ENCODE measurements at places on chromosomes 12 and 14.

- no peak for DNase-seq
Observed at GRCh38 chr14:99258341-99258861, 13.6 kb downstream of the BCL11B start.

- no peak for DNase-seq
Observed at GRCh38 chr12:47939009-47939601, 24.3 kb upstream of the TMEM106C start.

DNA sequence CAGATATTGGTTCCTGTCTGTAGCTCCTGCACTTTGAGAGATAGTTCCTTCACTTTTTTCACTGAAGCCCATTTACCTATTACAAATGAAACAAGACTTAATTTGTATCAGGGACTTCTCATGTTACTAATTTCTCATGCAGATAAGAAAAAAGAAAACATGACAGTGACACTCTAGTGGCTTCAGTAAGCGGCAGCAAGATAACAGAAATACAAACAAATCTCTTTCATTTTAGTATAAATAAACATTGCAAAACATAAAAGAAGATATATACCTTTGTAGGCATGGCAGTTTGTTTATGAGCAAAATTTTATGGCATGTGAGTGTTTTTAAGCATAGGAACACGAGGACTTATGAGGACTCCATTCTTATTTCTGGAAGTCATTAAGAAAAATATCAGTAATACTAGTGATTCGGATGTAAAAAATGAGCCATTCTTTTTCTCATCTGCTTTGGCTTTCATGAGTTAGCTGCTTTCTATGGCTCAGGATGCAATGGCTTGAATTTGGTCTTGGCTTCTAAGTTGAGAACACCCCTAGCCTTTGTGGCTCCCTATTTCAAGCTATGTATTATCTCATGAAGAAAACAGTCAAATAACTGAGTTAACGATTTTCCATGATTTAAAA, 310.1 kb upstream of the RGS6 start:
- DNase-seq: no peak

- DNase-seq: no peak
Observed at GRCh38 chr14:67331368-67332125, 28.1 kb downstream of the ATP6V1D start.

DNA sequence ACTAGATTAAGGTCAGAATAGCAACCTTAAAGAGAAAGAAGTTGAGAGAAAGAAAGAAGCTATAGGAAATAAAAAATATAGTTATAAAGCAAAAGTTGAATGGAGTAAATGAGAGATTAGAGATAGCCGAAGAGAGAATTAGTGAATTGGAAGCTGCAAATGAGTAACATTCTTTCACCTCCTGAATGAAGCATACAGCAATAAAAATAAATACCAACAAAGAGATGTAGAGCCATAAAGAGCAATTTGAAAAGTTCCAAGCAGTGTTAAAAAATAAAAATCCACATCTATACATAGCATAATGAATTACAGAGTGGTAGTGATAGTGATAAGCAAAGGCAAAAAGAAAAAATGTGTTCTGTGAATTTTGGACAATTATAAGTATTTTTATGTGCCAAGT, 177.9 kb downstream of the VRK1 start:
- DNase-seq: no peak

DNA sequence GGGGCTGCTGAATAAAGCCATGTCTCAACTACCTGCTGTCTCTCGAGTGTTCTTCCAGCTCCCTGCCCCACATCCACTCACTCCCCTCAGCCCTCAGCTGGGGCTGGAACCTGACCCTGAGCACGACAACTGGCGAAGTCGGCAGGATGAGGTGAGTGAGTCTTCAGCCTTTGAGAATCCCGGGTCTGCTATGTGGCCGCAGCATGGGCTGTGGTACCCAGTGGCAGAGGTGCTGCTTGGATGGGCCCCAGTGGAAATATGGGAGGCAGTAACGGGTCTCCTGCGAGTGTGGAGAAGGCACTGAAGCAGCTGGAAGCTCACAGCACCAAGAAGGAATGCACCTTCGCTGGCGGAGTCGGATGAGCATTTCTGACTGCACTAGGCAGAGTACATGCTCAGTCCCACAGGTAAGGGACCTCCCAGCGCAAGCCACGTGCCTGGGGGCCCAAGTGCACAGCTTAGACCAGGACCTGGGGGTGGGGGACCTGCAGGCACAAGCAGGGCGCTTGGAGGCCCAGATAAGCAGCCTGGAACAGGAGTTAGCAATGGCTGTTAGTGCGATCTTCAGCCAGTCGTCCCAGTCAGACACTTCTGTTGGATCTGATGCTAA, 95.5 kb upstream of the TMPO start:
- DNase-seq: no peak

- DNase-seq: no peak
Observed at GRCh38 chr12:12686925-12687324, 9.1 kb downstream of the GPR19 start.

DNA sequence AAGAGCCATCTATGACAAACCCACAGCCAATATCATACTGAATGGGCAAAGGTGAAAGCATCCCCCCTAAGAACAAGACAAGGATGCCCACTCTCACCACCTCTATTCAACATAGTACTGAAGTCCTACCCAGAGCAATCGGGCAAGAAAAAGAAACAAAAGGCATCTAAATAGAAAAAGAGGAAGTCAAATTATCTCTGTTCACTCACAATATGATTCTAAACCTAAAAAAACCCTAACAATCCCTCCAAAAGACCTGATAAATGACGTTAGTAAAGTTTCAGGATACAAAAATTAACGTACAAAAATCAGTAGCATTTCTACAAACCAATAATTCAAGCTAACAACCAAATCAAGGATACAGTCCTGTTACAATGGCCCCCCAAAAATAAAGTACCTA, 26.9 kb downstream of the MDM1 start:
- DNase-seq: no peak

DNA sequence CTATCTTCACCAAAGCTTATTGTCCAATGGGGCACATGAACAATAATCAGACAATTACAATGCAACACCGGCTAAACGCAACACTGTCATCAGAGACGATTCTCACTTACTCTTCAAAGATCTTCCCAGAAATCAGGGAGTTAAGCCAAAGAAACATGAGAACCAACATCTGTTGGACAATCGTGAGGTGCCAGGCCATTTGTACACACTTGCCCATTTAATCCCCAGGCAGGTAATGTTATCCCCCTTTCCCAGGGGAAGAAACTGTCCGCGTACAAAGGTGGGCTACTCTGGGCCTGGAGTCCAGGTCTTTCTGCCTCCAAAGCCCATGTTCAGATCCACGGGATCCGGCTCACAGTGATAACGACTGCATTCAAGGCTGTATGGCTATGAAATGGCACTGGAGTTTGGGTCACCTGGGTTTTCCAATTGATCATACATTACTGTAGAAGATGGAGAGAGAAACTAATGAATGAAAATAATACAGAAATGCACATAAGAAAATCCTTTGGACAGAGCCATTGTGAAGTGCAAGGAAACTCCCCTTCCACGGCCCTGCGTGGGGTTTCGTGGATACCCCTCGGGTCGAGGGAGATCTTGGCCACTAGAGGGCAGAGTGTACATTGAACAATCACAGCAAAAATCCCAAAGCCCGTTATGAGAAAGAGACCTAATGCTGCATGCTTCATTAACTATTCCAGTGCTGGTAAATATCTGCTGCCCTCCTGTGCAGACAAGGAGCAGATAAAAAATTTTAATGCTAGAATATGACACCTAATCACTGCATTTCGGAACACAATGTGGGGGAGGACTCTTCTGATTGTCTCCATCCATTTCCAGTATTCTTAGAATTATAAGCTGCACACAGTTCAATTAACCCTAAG, 111.4 kb downstream of the EGLN3 start:
- DNase-seq: peak; percentile 50

- no peak for DNase-seq
Observed at GRCh38 chr14:62409626-62410300, 635.5 kb downstream of the KCNH5 start.

GRCh38 chr12:55933169-55933798, 2.3 kb downstream of the DGKA start:
- DNase-seq: no peak

DNA sequence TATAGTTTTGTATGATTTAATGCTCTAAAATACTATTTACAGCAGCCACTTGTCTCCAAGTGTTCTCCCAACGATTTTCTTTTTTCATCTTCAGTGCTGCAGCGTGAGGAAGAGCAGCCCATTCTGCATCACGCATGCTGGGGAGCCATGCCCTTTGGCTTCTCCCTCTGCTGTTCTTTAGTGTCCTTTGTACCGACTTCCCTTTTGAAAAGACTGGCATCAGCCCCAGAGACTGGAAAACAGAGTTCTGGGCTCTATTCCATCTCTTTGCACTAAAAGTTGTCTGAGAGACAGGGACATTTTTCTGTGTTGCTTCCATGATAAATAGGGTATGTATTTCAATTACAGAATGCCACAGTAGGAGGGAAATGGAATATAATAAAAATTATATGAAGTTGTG, 105.1 kb downstream of the RERG start:
- DNase-seq: peak; percentile 67

GRCh38 chr14:98798099-98798498, 473.9 kb downstream of the BCL11B start:
- no peak for DNase-seq

- DNase-seq: no peak
Observed at GRCh38 chr12:5873281-5873919, 71.7 kb downstream of the ANO2 start.

DNA sequence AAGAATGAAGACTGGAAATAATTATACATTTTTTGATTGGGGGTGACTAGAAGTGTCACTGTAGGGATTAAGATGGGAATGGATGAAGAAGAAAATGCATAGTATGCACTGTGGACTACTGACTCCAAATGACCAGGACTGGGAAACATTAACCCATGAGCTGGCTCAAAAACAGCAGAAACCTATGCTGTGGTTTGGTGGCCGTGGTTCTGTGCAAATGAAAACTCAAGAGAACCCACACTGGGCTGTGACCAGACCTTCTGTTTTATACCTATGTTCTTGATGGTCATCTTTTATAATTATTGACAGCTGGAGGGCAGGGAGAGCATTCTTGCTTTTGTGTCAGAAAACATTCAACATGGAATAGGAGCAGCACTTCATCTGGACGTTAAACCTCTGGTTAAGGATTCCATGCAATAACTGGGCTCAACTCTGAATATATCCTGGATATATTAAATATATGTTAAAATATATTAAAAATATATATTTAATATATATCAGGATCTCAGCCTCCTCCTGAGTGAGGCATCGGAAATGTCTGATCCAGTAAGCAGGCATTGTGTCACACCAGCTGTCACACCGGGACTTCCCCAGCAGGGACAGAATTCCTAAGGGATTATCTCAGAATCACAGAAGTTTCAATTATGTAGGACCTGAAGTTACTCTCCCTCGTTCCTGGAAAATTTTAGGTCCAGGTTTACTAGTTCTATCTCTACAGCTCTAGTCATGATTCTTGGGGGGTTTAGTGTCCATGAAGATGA, 48.5 kb downstream of the BBS10 start:
- DNase-seq: no peak

DNA sequence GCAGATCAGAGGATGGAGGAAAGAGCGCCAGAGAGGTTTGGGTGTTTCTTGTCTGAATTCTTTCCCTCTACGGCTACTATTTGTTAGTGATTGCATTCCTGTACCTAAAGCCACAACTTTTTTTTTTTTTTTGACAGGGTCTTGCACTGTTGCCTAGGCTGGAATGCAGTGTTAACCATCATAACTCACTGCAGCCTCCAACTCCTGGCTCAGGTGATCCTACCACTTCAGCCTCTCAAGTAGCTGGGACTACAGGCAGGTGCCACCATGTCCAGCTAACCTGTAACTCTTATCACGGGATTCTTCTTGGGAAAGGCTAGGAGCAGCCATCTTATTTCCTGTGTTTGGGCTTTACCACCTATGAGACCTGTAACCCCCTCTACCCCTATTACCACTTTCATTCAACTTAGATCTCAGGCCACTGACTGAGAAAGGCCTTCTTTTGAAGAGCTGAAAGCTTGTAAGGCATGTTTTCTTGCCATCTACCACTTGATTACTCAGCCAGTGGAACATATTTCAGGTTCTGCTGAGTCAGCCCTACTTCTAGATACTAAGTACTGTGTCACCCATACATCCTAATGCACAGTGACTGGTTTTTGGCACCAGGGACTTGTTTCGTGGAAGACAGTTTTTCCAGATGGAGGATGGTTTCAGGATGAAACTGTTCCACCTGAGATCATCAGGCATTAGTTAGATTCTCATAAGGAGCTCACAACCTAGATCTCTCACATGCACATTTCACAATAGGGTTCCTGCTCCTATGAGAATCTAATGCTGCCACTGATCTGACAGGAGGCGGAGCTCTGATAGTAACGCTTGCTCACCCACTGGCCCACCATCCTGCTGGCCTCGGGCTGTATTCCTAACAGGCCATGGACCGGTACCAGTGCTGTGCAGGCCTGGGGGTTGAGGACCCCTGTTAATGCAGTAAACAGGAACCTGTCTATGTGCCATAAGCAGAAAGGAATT, 6.9 kb downstream of the VEZT start:
- no peak for DNase-seq

GRCh38 chr14:68285421-68286179, 466.0 kb downstream of the RAD51B start:
- DNase-seq: no peak

- DNase-seq: no peak
Observed at GRCh38 chr12:46259713-46260112, 9.1 kb downstream of the SLC38A1 start.

- no peak for DNase-seq
Observed at GRCh38 chr12:80189241-80189640, 89.9 kb downstream of the OTOGL start.

DNA sequence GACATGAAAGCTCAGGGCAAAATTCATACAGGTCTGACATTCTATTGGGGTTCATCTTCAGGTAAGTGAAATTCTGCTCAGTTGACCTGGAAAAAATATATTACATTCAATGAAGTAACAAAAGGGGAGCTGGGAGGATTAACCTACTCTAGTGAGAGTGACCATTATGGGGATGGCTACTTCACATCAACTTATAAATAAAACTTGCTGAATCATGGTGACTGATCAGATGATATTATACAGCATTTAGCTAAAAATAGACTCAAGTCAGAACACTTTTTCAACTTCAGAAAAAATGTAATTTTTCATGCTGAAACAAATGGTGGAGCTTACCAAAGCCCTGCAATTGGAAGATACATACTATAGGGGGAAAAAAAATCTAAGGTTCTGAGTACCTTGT, 800.2 kb downstream of the FSCB start:
- no peak for DNase-seq

- DNase-seq: no peak
Observed at GRCh38 chr12:51246254-51246853, 7.7 kb downstream of the DAZAP2 start.

GRCh38 chr12:1716215-1716862, 25.5 kb downstream of the ADIPOR2 start:
- no peak for DNase-seq

DNA sequence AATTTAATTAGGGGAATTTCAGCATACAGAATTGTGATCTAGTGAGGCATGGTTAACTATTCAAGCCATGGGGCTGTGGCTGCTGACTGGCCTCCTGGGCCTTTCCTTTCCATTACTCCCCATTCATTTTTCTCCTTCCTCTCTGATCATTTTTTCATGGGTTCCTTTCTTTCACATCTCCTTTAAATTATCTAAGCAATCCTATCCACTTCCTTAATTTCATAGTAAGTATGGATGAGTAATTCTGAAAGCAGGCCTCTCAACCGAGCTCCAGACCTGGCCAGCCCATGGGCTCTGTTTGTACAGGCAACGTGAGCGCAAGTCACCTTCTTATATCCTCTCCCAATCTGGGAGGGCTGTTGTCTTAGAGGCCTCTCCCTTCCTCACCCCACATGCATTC, 13.4 kb downstream of the CKAP4 start:
- DNase-seq: no peak

GRCh38 chr14:58961045-58961731, 227.3 kb upstream of the DAAM1 start:
- DNase-seq: no peak

GRCh38 chr12:48812389-48812788, 5.9 kb upstream of the CACNB3 start:
- no peak for DNase-seq

All from anterior cingulate cortex (tissue), 58 donors.